ENCODE measurements at places on chromosomes 5 and 9.

DNA sequence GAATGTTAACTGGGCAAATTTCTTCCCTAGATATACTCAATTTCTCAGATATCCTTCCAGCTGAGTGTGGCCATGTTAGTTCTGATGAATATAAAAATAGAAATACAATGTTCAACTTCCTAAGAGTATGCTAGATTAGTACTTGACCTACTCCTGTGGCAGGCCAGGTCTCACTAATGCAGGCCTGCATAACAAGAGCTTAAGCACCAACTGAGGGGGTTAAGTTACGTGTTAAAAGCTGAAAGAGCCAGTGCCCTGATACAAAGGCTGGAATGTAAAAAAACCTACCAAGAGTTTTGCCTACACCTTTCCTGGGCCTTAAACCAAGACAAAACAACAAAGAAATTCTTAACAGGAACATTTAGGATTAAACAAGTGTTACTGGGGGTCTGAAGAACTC is 102.8 kb downstream of the MRPS30 start:
- no peak for DNase-seq

DNA sequence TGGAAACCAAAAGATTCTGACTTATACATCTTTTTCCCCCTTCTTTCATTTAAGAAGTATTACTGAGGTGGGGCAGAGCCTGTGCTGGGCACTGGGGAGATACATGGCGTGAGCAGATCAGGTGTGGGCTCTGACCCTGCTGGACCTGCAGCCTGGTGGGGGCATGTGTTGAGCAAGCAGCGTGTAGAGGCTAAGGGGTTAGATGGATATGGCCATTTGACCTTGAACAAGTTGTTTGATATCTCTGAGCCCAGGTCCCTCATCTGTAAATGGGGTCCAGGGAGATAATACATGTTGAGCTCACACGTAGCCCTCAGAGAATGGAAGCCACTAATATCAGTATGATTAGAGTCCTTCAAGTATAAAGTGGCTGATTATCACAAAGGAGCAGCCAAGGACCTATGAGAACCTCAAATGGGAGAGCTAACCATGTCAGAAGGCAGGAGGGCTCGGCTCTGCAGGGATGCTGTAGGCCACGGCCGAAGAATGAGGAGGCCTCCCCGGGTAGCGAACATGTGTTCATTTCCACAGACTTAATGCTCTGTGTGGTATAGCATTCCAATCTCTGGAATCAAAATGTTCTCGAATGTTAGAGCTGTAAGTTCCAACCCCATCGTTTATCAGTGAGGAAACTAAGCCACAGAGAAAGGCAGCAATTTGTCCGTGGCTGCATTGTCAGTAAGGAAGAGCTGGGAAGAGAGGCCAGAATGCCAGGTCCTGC is 15.4 kb upstream of the ANGPTL2 start:
- DNase-seq: no peak

GRCh38 chr9:97849980-97850379 is 3.0 kb upstream of the FOXE1 start:
- no peak for DNase-seq

- DNase-seq: no peak
These were observed 62.7 kb upstream of the PALM2AKAP2 start for GRCh38 chr9:109717342-109717741.

DNA sequence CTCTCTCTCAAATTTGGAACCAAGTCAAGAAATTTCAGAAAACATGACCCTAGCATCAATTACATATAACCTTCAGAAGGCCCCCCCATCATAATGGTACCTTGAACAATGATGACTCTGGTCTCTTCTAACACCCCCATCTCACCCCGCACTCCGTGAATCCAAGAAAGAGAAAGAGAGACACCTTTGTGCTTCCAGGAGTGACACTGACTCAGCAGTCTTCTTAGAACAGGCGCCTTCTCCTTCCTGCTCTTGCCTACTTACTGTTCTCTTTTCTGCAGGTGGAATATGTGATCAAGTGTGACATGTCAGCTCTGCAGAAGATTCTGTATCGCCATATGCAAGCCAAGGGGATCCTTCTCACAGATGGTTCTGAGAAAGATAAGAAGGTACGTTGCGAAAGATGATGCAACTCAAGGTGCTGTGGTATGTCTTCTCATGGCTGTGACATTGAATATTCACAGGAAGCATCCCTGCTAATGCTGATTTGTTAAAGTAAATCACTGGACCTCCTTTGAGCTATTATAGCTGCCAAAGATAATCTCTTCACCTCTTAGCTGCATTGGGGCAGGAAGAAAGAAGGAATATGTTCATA is 81.3 kb downstream of the SMARCA2 start:
- DNase-seq: no peak

Data from CD4-positive, alpha-beta T cell treated with Interleukin-17A for 1 hour (primary cell).